ENCODE measurements at places on chromosomes 1 and 21.

DNA sequence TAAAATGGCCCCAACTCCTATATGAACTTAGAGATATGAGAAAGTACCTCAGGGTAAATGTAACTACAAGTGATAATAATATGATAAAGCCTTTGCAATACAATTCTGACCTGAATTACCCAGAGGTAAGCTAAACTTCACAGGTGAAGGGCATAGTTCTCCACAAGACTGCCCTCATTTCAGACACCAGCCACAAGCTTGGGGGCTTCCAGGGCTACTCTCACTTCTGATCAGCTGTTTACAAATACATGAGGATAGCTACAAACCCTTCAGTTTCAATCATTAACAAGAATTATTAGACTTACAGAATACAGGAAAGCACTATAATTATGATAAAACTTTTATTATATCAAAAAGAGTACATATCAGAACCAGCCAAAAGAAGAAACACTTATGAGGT lies 18.7 kb upstream of the DPH5 start:
- no peak for DNase-seq

DNA sequence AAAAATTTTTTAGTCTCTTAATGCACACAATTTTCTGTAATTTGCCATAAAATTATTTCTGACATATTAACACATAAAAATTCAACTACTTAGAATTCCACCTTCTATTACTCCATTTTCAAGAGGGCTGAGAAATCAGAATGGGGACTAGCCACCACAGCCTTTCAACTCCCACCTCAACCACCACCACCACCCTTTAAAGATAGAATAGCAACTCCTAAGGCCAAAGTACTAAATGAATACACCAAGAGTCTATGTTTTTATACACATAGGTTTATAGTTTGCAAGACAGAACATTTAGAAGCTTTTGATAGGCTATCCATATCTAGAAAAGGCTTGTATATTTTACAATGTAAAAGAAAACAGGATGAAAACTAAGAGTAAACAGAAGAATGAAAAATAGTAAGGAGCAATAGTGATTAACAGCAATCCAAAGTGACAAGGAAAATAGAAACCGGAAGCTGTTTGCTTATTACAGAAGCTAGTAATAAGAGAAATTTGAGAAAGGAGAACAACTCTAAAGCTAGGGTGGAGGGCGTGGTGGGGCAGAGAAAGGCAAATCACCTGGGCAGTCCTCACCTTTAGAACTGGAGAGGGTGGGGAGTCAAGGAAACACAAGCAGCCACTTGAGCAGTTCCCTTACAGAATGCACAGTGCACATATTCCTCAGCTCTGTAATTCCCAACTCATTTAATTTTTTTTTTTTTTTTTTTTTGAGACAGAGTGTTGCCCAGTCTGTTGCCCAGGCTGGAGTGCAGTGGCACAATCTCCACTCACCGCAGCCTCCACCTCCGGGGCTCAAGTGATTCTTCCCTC lies 27.7 kb downstream of the EPS15 start:
- DNase-seq, result no peak

- no peak for DNase-seq
These were observed 8.1 kb upstream of the LEFTY1 start for GRCh38 chr1:225896937-225897549.

DNA sequence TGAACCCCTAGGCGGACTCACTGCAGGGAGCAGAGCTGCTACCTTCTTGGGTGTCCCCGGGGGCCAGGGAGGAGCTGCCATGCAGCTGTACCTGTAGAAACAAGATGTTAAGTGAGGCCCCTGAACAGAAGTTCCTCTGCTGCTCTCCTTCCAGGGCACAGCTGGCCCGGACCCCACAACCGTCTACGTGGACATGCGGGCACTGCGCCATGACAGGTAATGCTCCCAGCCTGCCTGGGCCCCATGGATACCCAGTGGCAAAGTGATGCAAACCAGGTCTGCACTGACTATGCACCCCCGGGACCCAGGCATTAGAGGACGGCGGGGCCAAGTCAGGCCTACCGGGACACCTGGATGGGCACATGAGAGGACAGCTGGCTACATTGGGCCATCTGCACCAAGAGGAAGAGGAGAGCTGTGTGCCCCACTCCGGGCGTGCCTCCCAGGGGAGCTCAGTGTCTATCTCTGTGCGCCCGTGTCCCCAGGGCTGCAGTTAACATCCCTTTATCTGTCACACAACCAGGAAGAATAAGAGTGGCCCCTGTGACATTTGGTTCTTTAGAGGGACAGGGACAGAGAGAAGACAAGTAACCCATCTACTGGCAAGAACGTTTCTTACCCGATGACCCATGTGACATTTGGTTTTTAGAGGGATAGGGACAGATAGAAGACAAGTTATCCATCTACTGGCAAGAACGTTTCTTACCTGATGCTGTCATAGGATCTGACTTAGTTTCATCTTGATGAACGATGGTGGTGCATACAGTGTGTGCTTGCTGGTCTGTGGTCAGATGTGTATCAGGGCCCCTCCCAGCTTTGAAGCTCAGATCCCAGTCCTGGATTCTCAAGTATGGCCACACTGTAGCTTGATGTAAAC lies 44.1 kb downstream of the S100B start:
- DNase-seq, result no peak

- DNase-seq, result peak; percentile 87
These were observed 12.4 kb downstream of the LAMC2 start for GRCh38 chr1:183198463-183198862.
